ENCODE measurements at places on chromosomes 4 and X. TPM values are rescaled to one million over a fixed set of nuclear protein-coding genes. Genes with fewer than 3 reads are reported as not detected.

GRCh38 chr4:45865781-45866180 lies 258.1 kb downstream of the GABRG1 start:
- H3K27ac ChIP-seq, result no peak overlapping the region
- no peaks in the 10 kb centered on the region for H3K36me3 ChIP-seq
- H3K27me3 ChIP-seq, result no peaks in the 10 kb centered on the region
- no peak overlapping the region for H3K4me3 ChIP-seq
- DNase-seq, result no peak
- no peaks in the 10 kb centered on the region for H3K4me1 ChIP-seq

DNA sequence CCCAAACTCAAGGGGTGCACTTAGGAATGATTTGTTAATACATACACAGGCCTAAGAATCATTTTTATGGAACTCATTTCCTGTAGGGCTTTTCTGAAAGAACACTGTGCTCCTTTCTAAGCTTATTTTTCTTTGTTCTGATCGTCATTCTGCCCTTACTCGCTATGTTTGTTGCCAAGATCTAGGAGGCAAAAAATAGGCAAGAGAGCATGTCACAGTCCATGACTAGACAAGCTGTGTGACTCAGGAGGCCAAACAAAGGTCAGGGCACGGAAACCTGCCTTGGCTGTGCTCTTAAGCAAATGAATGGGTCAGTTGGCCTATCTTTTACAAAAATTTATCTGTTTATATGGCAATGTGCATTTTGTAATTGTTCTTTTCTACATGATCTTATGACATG lies 42.5 kb upstream of the C1GALT1C1 start:
- H3K4me3 ChIP-seq, result no peak overlapping the region
- no peaks in the 10 kb centered on the region for H3K27me3 ChIP-seq
- DNase-seq, result no peak
- H3K4me1 ChIP-seq, result peaks cover 10% of the 10 kb centered on the region
- H3K36me3 ChIP-seq, result peaks cover 6% of the 10 kb centered on the region

- H3K36me3 ChIP-seq, result no peaks in the 10 kb centered on the region
- DNase-seq, result no peak
- H3K27ac ChIP-seq, result no peak overlapping the region
- H3K4me3 ChIP-seq, result no peak overlapping the region
- H3K27me3 ChIP-seq, result no peaks in the 10 kb centered on the region
- H3K4me1 ChIP-seq, result no peaks in the 10 kb centered on the region
These were observed 20.4 kb upstream of the RAB40A start for GRCh38 chrX:103539695-103540094.

- H3K4me1 ChIP-seq, result no peaks in the 10 kb centered on the region
- DNase-seq, result no peak
- H3K27me3 ChIP-seq, result peaks cover 1% of the 10 kb centered on the region
- no peaks in the 10 kb centered on the region for H3K36me3 ChIP-seq
- no peak overlapping the region for H3K27ac ChIP-seq
These were observed 35.9 kb upstream of the PHOX2B start for GRCh38 chr4:41784191-41784979.

- no peak overlapping the region for H3K4me3 ChIP-seq
- DNase-seq, result no peak
- no peaks in the 10 kb centered on the region for H3K36me3 ChIP-seq
- no peaks in the 10 kb centered on the region for H3K4me1 ChIP-seq
These were observed 21.8 kb downstream of the MBNL3 start for GRCh38 chrX:132467026-132467425.

DNA sequence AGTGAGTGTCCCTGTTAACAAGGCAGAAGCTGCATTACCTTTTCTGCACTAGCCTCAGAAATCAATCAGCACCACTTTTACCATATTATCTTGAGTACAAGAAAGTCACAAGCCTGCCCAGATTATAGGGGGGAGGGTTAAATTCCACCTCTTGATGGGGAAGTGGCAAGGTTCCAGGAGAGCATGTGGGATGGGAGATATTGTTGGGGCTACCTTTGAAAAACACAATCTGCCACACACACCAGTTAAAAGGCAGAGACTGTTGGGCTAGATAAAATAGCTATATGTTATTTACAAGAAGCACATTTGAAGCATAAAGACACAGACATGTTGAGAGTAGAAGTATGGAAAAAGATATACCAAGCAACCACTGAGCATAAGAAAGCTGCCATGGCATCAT lies 6.6 kb upstream of the AVPR2 start:
- no peak overlapping the region for H3K27ac ChIP-seq
- peaks cover 22% of the 10 kb centered on the region for H3K4me1 ChIP-seq
- no peak for DNase-seq
- no peak overlapping the region for H3K4me3 ChIP-seq
- H3K36me3 ChIP-seq, result peaks cover 1% of the 10 kb centered on the region
- no peaks in the 10 kb centered on the region for H3K27me3 ChIP-seq

DNA sequence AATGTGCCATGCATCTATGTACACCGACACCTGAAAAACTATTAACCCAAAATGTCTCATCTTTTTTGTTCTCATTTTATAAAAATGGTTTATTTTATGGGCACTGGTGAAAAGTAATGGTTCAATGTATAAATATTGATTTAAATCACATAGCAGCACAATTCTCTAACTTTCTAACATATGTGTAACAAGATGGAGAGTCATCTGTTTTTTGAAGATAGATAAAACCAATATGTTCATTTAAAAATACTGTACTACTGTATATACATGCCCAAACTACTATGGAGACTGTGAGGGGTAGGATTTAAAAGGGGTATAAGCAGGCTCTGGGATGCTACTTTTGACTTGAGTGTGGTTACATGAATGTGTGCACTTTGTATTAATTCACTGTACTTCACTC lies 67.6 kb downstream of the GLRA3 start:
- DNase-seq, result no peak
- no peak overlapping the region for H3K27ac ChIP-seq
- no peak overlapping the region for H3K4me3 ChIP-seq
- H3K36me3 ChIP-seq, result no peaks in the 10 kb centered on the region
- no peaks in the 10 kb centered on the region for H3K27me3 ChIP-seq

GRCh38 chrX:101484135-101484534 lies 1.1 kb upstream of the ARMCX4 start:
- no peak overlapping the region for H3K27ac ChIP-seq
- peaks cover 7% of the 10 kb centered on the region for H3K4me1 ChIP-seq
- no peaks in the 10 kb centered on the region for H3K36me3 ChIP-seq

- peaks cover 53% of the 10 kb centered on the region for H3K27me3 ChIP-seq
- H3K27ac ChIP-seq, result no peak overlapping the region
- no peak overlapping the region for H3K4me3 ChIP-seq
These were observed 2.5 kb upstream of the SOX3 start for GRCh38 chrX:140507223-140507981.

DNA sequence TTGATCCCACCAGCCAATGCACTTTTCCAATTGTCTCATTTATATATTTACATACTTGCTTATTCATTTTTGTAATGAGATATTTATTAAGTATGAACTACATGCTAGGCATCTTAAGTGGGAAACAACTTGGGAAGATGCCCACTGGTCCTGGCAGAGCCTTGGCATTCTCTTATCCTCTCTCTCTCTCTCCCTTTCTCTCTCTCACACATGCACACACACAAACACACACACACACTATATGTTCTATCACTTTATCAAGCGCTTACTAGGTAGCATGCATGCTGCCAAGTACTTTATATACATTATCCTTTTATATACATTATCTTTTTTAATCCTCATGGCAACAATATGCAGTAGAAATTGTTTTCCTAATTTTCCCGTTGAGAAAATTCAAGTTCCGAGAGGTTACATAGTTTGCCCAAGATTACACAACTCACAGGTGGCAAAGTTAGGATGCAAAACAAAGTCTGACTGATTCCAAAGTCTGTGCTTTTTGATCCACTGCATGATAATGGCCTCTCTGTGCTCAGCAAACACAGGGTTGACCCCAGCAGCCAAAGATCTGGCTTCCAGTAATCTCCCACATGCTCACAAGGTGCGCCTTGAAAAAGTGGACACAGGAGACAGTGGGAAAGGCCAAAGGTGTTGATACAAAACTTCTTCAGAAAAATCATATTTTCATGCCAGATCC lies 173.1 kb upstream of the KLF3 start:
- no peak overlapping the region for H3K4me3 ChIP-seq
- no peaks in the 10 kb centered on the region for H3K27me3 ChIP-seq
- H3K4me1 ChIP-seq, result peaks cover 36% of the 10 kb centered on the region
- H3K36me3 ChIP-seq, result no peaks in the 10 kb centered on the region
- no peak for DNase-seq

ZNF711 gene
- total RNA-seq, result 1.1 TPM

PLXNB3 gene
- total RNA-seq, result 8.2 TPM

XAGE2 gene
- not detected for total RNA-seq

BMP3 gene
- not detected for total RNA-seq

PCDH18 gene
- not detected for total RNA-seq

SLC34A2 gene
- not detected for total RNA-seq

PKD2 gene
- 2.3 TPM for total RNA-seq

KLB gene
- not detected for total RNA-seq

NAA11 gene
- total RNA-seq, result not detected
